Stimulated activated CD4-positive, alpha-beta T cell treated with anti-CD3 and anti-CD28 coated beads, Interleukin-1b, Interleukin-23, amount 100 ng/mL, for 4 hours (primary cell): ENCODE measurements at places on chromosomes 2 and 18.

- no peak for DNase-seq
These were observed 3.3 kb downstream of the INPP5D start for GRCh38 chr2:233063269-233063975.

DNA sequence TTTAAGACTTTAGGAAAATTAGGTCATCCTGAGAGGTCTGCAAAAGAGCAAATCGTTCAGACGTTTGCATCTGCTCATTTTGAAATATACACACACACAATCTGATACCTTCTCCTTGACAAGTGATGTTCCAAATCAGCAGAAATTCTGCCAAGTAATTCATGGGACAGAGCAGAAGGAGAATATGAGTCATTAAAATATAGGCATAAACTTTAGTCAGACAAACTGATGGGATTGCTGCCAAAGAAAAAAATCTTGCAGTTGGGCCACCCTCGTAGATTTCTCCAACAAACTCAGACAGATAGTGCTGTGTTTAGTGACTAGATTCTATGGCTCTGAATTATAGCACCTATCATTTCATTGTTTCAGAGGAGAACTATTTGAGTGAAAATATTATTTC lies 336.3 kb downstream of the NYAP2 start:
- DNase-seq: no peak

DNA sequence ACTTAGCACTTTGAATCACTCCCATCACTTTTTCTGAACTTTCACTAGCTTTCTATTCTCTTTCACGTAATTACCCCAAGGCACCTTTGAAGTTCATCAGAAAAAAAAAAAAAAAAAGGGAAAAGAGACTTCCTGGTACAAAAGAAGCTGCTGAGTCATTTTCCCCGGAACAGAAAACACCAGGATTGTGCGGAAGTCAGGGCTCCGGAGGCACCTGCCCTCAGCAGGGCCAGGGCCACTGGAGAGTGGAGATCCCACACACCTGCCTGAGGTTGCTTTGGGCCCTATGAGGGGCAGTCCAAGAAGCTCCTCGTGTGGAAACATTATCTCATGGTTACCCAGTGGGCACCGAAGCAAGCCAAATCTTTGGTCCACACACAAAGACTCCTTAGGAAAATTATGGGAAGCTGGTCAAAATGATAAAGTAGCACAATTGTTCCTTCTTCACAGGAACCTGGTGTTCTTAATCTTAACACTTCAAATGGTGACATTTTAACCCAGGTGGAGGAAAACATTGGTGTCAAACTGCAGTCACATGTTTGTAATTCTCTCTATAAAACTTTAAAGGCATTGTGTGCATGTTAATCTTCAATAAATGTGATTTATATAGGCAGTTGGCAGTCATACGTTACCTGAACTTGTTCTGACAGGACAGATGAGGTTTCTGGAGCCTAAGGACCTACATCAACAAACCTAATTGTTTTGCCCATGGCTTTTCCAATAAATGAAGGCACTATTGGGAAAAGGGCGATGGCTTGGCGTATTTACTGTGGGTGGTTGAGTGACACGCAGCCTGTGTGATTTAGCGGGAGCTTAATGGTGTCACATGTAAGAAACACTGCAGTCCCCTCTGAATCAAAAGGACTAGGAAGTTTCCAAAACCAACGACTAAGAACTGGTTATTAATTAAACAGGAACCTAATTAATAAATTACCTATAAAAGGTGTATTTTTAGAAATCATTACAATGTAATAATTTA lies 23.4 kb upstream of the FAM110C start:
- no peak for DNase-seq

- DNase-seq: no peak
These were observed 188.1 kb downstream of the ZEB2 start for GRCh38 chr2:144331674-144332355.

- no peak for DNase-seq
These were observed 21.3 kb downstream of the XRCC5 start for GRCh38 chr2:216130346-216130971.

DNA sequence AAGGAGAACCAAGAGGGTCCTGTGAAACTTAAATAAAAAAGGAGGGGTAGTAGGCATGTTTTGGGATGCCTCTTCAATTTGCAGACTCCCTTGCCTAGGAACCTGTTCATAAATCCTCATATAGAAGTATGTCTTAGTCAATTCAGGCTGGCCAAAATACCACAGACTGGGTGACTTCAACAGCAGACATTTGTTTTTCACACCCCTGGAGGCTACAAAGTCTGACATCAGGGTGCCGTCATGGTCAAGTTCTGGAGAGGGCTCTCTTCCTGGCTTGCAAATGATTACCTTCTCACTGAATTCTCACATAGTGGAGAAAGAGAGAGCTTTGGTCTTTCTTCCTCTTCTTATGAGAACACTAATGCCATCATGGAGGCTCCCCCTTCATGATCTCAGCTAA lies 4.1 kb upstream of the TCF4 start:
- no peak for DNase-seq

- no peak for DNase-seq
These were observed 66.2 kb downstream of the ATOH8 start for GRCh38 chr2:85819811-85820510.

- no peak for DNase-seq
These were observed 60.3 kb downstream of the TLK1 start for GRCh38 chr2:171100370-171100769.

DNA sequence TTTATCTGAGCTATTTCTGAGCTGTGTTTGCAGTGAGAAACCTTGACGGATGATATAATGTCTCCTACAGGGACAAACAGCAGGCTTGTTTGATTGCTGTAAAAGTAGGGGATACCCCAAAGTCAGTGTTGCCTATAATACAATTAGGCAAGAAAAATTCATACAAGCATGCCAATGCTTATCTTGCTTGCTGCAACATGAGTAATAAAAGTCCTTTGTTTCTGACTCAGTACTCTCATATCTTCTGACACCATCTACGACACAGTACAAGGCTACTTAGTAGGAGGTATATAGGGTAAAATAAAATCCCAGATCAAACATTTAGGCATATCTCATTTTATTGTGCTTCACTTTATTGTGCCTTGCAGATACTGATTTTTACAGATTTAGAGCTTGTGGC lies 33.0 kb downstream of the ERBB4 start:
- no peak for DNase-seq

DNA sequence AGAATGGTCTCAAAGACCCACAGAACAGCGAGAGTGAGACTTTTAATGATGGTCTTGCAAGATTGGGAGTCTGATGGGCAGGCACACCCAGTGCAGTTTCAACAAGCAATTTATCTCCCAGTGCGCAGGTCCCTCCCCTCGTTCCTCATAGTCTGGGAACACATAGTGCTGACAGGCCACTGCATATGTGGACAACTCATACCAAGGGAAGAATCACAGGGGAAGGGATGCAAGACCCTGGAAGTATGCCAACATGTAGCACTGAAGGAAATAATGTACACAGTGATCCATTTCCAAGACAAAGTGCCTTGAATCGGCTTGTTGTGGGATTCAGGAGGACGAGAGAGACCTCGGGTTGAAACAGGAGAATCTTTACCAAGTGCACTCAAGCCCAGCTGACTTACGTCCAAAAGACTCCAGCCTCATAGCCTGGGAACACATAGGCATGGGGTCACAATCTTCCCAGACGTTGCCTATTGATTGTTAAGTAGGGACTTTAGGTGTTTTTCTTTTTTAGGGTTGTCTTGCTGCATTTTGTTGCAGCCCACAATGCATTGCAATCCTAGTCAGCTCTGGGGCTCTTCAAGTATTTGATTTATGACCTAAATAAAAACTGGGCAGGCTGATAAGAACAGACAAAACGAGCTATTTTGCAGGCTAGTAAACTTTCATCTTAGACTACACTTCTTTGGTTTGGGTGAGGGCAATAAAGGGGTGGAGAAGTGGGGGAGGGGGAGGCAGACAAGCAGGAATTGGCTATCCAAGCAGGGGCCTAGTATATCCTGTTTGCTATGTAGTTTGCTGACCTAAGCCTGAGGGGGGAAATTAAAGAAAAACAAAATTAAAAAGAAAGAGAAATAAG lies 24.7 kb upstream of the SERPINB5 start:
- DNase-seq: no peak

- DNase-seq: no peak
These were observed 439.5 kb upstream of the ZEB2 start for GRCh38 chr2:144959416-144959815.

DNA sequence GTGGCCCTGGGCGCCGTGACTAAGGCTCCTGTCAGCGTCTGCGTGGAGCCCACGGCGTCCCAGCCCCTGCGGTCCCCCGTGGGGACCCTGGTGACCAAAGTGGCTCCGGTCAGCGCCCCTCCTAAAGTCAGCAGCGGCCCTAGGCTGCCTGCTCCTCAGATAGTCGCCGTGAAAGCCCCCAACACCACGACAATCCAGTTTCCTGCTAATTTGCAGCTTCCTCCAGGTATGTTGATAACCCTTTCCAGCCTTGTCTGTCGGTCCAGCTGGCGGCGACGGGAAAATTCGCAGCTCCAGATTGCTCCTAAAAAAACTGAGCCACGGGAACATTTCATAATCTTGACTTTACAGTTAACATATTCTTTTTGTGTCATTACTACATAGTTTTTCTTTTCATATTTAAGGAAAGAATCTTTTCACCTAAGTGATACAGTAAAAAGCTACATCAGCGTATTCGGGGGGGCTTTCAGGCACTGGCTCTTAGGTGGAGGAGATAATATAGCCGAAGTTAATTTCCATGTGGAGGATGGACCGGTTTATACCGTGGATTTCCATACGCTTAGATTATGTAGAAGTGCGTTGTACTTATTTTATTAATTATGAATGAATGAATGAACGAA lies 916 bp downstream of the TAF4B start:
- DNase-seq: no peak
